Activated T-cell treated with anti-CD3 and anti-CD28 coated beads, Interleukin-2, amount 50 U/mL, for 1 hour (primary cell): ENCODE measurements at places on chromosomes 2 and 18.

- no peak for DNase-seq
These were observed 24.4 kb downstream of the RBMS1 start for GRCh38 chr2:160469164-160469563.

DNA sequence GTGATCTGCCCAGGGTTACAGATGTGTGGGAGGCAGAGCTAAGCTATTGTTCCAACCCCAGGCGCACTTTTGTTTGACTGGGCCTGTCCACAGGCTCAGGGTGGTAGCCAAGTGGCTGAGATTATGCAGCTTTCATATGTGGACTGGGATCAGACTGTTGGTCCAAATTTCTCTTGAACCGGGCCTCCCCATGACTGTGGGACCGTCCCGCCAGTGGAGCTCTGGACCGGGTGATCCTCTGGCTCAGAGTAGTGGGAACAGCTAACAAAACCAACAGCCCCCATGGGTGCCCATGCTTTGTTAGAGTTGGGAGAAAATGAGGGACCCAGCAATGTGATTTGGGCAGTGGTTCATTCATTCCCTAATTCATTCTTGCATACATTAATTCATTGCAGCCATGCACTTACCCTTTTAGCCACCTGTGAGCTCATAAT is 86.8 kb upstream of the HS6ST1 start:
- DNase-seq, result no peak

DNA sequence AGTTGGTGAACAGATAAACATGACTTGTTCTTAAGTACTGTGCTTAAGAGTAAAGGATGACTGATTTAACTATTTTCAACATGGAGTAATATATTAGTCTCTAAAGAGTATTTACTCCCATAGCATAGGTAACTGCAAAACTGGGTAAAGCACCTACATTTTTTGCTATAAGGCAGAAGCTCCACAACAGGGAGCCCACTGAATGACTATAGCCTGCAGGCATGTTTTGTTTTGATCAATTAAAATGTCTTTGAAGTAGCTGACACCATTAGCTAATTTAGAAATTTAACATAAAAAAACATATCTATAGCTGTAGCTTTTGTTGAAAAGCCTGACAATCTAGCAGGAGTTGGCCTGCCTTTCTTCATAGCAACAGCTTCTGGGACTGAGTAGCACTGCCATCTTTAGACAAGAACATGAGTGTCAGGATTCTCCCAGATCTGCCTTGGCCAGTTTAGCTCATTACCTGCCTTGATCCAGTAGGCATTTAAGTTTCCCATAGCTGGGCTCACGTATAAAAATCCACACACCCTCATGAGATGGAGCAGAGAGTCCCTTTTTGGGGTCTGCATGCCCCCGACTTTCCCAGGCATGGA is 1935.1 kb upstream of the PIK3C3 start:
- DNase-seq, result no peak

GRCh38 chr18:7367336-7367735 is 136.4 kb downstream of the LRRC30 start:
- DNase-seq, result no peak

DNA sequence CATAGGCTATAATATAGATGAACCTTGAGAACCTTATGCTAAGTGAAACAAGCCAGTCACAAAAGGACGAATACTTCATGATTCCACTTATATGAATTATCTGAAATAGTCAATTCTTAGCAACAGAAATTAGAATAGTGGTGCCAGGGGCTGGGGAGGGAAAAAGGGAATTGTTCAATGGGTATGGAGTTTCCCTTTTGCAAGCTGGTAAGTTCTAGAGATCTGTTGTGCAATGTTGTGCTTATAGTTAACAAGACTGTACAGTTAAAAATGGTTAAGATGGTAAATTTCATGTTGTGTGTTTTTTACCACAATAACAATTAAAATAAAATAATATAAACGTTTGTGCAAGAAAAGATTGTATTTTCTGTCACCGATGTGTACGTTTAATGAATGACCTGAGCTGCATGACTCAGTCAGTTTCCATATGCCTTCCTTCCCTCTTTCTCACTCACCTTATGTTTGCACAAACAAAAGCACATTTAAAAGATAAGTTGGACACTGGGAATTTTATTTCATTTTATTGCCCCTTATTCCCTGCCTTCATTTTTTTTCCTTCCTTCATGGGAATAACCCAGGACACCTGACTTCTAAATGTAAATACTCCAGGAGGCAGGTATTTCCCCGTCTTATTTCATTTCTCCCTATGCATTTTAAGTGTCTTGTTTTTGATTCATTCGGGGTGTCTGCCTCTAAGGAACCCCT is 143.7 kb upstream of the TTC39C start:
- DNase-seq, result no peak

DNA sequence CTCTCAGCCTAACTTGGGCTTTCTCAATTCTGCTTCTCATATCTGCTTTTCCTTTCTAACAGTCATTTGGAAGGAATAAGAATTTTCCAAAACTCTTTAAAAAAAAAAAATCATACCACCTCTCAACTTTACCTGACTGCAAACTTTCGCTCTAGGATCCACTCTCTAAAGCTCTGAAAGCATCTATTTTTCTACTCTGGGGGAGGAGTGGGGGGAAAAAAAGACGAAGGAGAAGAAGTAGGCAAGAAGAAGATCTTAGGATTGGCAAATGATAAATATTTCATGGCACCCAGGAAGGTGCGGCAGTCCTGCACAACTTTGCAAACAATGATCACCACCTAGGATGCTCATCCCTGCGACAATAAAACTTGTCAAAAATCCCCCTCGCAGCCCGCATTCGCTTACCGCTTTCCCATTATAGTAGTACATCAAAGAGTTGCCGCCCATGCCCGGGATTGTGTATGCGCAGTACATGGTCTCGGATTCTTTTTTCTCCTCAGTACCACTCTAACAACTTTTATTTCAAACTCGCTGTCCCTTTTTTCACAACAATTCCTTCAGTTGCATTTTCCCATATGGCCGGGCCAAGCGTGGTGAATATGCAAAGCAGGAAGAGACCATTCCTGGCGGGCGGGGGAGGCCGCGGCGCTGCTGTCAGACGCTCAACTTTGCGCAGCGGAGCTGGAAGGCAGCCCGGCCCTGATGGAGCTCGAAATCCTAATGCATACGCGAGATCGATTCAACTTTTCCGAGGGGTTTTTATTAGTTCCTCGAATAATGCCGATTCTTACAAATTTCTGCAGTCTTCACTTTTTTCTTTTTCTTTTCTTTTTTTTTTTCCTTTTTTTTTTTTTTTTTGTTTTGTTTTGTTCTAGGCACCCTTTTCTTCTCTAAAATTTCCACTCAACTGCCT is 266.5 kb downstream of the TCF4 start:
- peak; percentile 16 for DNase-seq

GRCh38 chr2:43224131-43224570 is 2.3 kb downstream of the ZFP36L2 start:
- DNase-seq, result peak; percentile 79

DNA sequence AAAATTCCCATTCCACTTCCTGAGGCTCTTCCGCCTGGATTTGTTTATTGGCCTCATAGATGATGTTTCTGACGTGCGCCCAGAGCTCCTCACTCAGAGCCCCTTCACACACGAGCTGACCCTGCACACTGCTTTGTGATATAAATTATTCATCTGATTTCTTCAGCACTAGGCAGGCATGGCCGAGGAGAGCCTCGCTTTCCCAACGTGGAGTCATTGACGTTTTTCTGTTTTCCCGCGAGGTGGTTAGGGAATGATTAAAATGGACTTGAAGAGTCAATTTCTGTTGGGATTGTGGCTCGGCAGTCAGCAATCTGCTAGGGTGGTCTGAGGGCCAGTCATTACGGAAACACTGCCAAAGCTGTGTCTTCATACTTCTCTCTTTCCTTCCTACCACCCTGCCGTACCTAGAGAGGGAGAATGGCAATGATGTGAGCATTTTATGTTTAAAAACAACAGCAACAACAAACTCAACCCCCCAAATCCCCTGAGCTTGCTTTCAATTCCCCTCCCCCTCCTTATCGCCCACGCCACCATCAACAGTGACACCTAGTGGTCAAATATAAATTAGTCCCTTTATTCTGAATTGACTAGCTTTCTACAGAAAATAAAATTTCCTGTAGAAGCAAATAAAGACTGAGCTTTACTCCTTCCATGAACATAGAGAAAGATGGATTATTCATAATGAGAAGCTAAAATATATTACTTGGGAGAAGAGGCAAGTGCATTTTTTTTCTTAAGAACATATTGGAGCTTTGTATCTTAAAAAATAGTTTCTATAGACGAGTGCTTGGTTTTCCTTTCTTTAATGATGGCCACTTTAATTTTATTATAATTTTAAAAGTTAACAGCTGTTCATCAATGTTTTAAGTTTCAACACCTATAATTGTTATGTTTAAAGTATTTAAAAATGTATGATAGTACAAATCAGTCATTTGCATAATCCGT is 285.1 kb downstream of the MTX2 start:
- peak; percentile 24 for DNase-seq

- no peak for DNase-seq
These were observed 87.2 kb upstream of the ZFP36L2 start for GRCh38 chr2:43313642-43314017.

- DNase-seq, result no peak
These were observed 405.1 kb upstream of the CWC22 start for GRCh38 chr2:180412219-180412618.

DNA sequence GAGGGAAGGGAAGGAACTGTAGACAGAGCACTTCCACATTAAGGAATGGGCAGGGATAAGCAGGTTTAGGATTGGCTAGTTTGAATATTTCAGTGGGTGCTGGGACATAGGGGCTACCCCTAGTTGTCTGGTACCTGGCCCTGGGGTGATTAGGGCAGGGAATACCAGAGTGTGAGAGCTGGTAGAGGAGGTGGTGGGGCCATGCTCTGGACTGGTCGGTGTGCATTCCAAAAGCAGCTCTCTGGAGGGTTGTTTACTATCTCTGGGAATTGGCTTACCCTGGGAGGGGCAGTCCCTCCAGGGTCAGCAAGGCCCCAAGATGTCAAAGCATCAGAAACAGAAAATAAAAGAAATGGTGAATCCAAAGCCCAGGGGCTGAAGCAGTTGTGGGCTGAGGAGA is 103.8 kb downstream of the LAMA3 start:
- DNase-seq, result no peak

GRCh38 chr2:226798422-226799210 is 1.0 kb downstream of the IRS1 start:
- DNase-seq, result peak; percentile 64

DNA sequence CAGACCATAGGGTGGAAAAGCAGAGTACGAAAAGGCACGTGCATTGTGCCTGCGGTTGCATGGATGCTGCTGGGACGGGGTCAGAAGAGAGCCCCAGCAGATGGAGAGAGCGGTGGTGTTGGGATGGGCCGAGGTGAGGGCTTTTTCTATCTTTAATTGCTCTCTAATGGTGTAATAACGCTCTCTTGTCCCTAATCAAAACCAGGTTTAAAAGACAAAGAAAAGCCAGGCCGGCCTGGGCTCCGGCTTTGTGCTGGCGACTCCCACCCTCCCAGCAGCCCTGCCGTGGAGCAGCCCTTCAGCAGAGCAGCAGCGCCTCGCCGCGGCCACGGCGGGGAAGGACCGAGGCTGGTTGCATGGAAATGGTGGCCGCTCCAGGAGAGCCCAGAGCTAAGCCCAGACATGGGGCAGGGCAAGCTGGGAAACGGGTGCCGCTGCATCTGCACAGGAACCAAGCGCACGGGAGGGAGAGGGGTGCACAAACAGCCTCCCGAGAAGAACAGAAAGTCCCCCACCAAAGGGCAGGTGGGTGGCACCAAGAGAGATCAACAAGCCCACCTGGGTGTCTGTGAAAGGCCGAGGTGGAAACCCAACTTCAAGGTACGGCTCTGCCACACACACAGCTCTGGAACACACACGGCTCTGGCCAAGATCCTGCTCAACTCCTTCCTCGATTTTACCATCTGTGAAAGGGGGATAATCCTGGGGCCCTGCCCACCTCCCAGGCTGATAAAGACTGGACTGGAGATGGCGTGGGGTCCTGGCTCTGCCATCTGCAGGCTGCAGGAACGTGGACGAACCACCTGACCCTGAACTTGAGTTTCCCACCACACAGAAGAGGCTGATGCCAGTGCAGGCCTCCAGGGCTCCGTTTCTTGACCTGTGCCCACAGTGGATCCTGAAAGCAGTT is 15.0 kb downstream of the HS1BP3 start:
- DNase-seq, result peak; percentile 41

- DNase-seq, result peak; percentile 76
These were observed 81.4 kb downstream of the BIN1 start for GRCh38 chr2:127025359-127026166.
